ENCODE measurements at places on chromosomes 4 and X. TPM values are rescaled to one million over a fixed set of nuclear protein-coding genes. Genes with fewer than 3 reads are reported as not detected.

The ADH1A gene
- not detected for total RNA-seq

- no peak for DNase-seq
Measured at GRCh38 chrX:24662352-24662751, 15.2 kb upstream of the PCYT1B start.

GRCh38 chrX:13693341-13693961 lies 4.5 kb downstream of the RAB9A start:
- DNase-seq, result no peak

DNA sequence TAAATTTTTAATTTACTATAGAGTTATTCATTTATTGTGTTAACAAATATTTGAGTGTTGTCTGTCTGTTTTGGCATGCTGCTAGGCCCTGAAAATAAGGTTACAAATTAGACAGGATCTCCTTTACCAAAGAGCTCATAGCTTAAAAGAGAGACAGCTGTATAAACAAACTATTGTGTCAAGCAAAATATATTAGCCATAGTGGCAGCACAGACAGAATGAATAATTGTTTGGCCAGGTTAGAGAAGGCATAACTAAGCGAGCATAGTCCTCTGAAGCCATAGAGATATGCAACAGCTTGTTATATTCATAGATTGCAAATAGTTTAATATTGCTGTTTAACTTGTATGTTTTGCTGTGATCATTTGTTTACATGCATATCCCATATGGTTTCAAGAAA lies 66.7 kb upstream of the NDUFC1 start:
- no peak for DNase-seq

The FAM13A gene
- 11.1 TPM for total RNA-seq

The ZIC3 gene
- total RNA-seq, result not detected

DNA sequence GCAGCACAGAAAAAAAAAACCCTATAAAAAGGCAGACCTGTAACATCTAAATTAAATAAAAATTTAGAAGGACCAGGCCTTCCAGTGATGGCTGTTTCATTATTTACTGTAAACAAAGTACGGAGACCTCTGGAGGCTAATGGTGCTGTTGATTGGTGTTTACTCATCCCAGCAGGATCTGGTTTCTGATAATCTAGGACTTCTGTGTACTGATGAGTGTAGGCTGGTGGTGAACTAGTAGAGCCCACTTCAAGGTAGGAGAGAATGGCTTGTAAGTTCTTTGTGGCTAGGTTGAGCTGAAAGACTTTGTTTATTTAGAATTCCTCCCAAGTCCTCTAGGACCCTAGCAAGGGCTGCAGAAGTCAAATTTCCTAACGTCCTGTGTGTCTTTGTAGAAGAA lies 398.1 kb upstream of the PITX2 start:
- no peak for DNase-seq

GRCh38 chr4:123386609-123387008 lies 10.0 kb upstream of the SPRY1 start:
- DNase-seq, result no peak

All from gastrocnemius medialis (tissue), 4 donors.